ENCODE measurements at places on chromosomes 7 and 10. TPM values are rescaled to one million over a fixed set of nuclear protein-coding genes. Genes with fewer than 3 reads are reported as not detected.
A peak's percentile ranks its signal among the peaks of the same experiment; 100 is the strongest.

The TRIM50 gene
- total RNA-seq = 0.71 TPM

The IFIT1B gene
- not detected for total RNA-seq

The CHCHD3 gene
- total RNA-seq = 61.7 TPM

- H3K27me3 ChIP-seq = no peaks in the 10 kb centered on the region
- no peaks in the 10 kb centered on the region for H3K4me1 ChIP-seq
- H3K4me3 ChIP-seq = no peak overlapping the region
- DNase-seq = no peak
- H3K27ac ChIP-seq = no peak overlapping the region
Observed at GRCh38 chr10:37948210-37948609, 28.2 kb downstream of the ZNF25 start.

DNA sequence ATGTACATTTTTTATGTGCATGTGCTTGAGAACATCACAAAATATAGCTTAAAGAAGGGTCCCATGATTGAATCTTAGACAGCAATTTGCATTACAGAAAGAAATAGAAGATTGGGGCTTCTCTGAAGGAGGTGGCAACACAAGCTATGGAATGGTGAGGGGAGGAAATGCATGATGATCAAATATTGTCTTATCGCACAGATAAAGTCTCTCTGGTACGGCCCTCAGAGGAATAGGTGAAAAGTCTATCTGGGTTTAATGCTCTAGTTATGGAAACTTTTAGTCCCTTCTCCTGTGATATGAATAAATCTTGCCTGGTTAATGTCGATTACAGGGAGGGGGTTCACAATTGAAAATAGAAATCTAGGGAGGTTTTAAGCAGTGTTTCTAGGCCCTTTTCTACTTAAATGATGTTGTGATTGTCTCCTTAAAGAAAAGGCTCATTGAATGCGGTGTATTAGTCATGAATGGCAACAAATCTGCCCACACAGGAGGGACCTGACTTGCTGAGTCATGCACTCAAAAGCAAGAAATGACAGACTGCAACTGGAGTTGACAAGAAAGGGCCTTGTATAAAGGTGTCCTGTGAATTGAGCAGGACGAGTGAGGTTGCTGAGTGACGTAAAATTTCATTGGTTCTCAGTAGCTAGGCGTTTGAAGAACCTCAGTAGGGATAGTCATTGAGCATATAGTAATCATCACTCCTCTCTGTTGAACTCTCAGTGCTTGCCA, 133.4 kb upstream of the CSTF2T start:
- H3K27ac ChIP-seq = no peak overlapping the region
- H3K4me1 ChIP-seq = no peaks in the 10 kb centered on the region
- H3K36me3 ChIP-seq = no peaks in the 10 kb centered on the region
- no peak for DNase-seq
- no peaks in the 10 kb centered on the region for H3K27me3 ChIP-seq

The FKBP6 gene
- total RNA-seq = not detected

- no peaks in the 10 kb centered on the region for H3K36me3 ChIP-seq
- H3K27ac ChIP-seq = no peak overlapping the region
- no peak for DNase-seq
- H3K4me3 ChIP-seq = no peak overlapping the region
- no peaks in the 10 kb centered on the region for H3K27me3 ChIP-seq
Observed at GRCh38 chr7:41247143-41247865, 455.6 kb downstream of the INHBA start.

DNA sequence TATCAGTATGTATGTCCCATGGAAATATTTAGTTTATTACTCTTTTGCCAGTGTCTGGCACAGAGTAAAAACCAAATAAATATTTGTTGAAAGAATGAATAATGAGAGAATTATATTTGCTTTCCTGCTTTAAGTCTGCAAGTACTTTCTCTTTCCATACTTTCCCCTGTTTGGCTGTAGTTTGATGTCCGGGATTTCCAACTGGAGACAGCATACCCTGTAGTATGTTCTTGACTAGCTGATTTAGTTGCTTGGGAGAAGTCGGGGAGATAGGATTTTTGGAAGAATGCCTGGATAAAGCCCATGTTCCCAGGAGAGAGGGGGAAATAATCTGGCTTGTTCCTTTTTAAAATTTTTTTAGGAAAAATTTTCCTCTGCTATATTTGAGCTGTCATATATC, 516.1 kb downstream of the CCSER2 start:
- H3K36me3 ChIP-seq = no peaks in the 10 kb centered on the region
- no peak overlapping the region for H3K27ac ChIP-seq
- DNase-seq = no peak
- no peaks in the 10 kb centered on the region for H3K4me1 ChIP-seq
- H3K27me3 ChIP-seq = no peaks in the 10 kb centered on the region
- no peak overlapping the region for H3K4me3 ChIP-seq

DNA sequence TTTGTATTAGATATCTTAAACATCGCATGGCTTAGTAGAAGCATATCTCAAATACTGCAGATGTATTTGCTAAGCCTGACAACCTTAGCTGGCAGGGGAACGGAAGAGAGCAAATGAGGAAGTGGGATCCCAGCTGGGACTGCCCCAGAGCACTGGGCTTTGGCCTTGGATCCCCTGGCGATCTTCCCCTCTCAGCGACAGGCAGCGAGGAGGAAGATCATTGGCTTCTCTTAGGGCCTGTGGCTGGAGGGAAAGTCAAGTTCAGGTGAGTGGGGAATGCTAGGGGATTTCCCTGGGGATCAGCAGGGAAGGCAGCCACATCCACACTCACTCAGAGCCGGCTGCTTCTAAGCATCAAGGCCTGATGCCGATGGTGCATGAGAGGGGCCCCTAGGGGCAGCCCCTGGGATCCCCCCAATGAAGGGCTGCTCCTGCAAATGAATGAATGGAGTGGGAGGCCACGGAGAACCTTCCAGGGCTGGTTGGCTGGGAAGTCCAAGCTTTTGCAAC, 42.0 kb downstream of the LYZL2 start:
- peak; percentile 69 for DNase-seq
- H3K27ac ChIP-seq = no peak overlapping the region
- H3K4me1 ChIP-seq = peaks cover 7% of the 10 kb centered on the region
- no peak overlapping the region for H3K4me3 ChIP-seq
- no peaks in the 10 kb centered on the region for H3K27me3 ChIP-seq

The SPDYE11 gene
- not detected for total RNA-seq

The EPO gene
- not detected for total RNA-seq

DNA sequence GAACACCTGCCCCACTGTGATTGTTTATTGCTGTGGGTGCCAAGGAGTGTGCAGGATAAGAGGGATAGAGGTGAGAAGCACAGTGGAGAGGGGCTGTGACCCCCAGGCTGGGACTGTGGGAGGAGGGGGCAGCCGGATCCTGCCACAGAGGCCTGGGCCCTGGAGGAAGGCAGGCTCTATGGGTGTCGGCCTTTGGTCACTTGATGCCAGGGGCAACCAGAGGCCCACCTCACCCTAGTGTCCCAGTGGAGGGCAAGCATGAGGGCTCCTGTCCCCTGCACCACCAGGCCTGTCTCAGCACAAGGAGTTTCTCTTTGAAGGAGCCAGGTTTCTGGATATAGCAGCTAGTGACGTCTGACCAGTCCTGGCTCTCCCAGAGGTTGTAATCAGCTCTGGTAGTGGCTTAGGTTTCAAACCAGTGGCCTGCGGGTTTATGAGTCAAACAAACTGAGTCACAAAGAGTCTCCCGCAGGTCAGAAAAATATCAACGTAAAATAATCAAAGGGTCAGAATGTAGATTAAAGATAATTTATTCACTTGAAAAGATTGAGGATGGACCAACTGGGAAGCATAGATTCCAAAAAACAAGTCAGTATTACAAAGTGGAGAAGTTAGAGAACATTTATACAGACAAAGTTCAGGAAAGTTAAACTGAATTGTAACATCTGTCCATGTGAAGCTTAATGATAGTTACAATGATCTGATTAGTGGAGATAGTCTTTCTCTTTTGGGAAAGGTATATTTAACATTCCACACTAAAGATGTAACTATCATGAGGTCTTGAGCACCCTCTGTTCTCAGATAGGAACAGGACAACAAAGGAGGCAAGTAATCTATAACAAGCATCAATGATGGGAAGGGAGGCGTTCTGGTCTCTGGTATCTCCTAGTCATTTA, 37.2 kb upstream of the ZNF488 start:
- no peak overlapping the region for H3K27ac ChIP-seq
- H3K27me3 ChIP-seq = no peaks in the 10 kb centered on the region
- no peaks in the 10 kb centered on the region for H3K4me1 ChIP-seq
- H3K36me3 ChIP-seq = no peaks in the 10 kb centered on the region
- H3K4me3 ChIP-seq = no peak overlapping the region

DNA sequence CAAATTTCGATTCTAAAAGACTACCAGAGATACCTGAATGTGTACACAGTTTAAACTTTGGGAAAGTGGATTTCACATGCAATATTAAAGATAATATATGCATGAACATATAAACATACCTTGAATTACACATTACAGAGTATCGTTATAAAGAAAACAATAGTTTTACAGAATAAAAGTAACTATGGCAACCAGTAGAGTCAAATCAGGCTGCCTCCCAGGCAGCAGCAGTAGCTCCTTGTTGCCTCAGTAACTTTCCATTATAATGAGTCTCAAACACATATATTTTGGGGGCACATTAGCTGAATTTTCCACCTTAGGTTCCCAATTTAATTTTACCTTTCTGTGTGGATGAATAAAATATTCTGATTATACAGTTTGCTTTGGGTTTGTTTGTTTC, 164.4 kb upstream of the FEZF1 start:
- no peak overlapping the region for H3K4me3 ChIP-seq
- H3K27me3 ChIP-seq = no peaks in the 10 kb centered on the region
- no peaks in the 10 kb centered on the region for H3K4me1 ChIP-seq
- H3K36me3 ChIP-seq = no peaks in the 10 kb centered on the region
- DNase-seq = no peak

DNA sequence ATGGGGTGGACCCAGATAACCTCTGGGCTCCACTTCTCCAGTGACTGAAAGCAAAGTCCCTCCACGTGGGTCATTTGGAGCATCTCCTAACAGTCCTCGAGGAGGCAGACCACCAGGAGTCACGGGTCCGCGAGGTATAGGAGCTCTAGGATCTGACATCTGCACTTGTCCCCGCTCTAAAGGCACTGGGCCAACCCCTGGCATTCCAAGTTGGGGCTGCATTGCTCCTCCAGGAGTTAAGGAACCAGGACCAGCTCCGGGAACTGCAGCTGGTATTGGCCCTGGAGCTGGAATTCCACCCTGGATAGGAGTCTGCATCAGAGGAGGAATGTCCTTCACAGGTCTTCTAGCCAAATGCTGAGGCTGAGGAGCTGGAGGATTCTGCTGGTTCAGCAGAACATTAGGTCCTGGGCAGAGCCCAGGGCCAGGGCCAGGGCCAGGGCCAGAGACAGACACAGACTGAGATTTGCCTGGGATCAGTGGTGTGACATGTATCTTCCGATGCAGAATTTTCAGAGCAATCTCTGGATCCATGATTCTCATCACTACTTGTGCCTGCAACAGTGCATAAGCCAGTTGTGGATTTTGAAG, 827 bp downstream of the CSTF2T start:
- no peak for DNase-seq
- H3K4me3 ChIP-seq = peak overlapping the region; percentile 77
- peak overlapping the region; percentile 94 for H3K27ac ChIP-seq
- no peaks in the 10 kb centered on the region for H3K27me3 ChIP-seq

GRCh38 chr10:104324931-104325330, 13.3 kb downstream of the ITPRIP start:
- no peak overlapping the region for H3K4me3 ChIP-seq
- peaks cover 97% of the 10 kb centered on the region for H3K4me1 ChIP-seq
- H3K36me3 ChIP-seq = no peaks in the 10 kb centered on the region
- H3K27ac ChIP-seq = peak overlapping the region; percentile 99
- no peaks in the 10 kb centered on the region for H3K27me3 ChIP-seq

GRCh38 chr7:159078193-159078910, 66.3 kb downstream of the VIPR2 start:
- H3K27me3 ChIP-seq = no peaks in the 10 kb centered on the region
- DNase-seq = peak; percentile 4
- peaks cover 9% of the 10 kb centered on the region for H3K4me1 ChIP-seq
- no peak overlapping the region for H3K4me3 ChIP-seq
- no peaks in the 10 kb centered on the region for H3K36me3 ChIP-seq

DNA sequence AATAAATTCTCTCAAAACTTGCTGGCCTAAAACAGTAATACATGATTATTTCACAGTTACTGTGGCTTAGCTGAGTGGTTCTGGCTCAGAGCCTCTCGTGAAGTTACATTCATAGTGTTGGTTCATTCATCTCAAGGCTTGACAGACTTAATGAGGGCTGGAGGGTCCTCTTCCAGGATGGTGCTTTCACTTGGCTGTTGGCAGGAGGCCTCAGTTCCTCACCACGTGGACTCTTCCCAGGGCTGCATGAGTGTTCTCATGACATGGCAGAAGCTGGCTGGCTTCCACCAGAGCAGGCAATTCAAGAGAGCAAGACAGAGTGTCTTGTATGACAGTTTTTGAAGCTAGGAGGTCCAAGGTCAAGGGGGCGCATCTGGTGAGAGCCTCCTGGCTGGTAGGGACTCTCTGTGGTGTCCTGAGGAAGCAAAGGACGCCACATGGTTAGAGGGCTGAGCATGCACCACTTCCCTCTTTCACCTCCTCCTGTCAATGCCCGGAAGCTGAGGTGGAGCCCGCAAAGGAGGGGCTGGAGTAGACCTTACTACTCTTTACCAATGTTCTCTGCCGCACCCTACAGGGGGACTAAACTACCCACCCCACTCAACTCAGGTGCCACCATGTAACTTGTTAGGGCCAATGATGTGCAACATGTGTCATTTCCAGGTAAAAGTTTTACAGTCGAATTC, 58.2 kb upstream of the YAE1 start:
- no peak overlapping the region for H3K27ac ChIP-seq
- no peak for DNase-seq
- no peaks in the 10 kb centered on the region for H3K27me3 ChIP-seq
- no peak overlapping the region for H3K4me3 ChIP-seq
- no peaks in the 10 kb centered on the region for H3K36me3 ChIP-seq

DNA sequence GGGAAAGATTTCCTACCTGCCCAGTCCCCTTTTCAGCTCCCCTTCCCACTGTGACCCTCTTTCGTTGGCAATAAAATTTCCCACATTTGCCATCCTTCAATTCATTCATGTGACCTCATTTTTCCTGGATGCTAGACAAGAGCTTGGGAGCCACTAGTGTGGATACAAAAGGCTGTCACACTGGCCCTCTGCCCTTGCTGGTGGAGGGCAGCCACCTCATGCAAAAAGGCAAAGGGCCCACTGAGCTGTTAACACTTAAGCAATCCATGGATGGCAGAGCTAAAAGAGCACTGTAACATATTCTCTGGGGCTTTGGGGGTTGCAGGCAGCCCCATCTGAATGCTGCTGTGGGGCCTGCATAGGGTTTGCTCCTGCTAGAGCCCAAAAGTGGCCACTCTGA, 315.1 kb downstream of the NEBL start:
- DNase-seq = no peak
- no peaks in the 10 kb centered on the region for H3K4me1 ChIP-seq
- no peak overlapping the region for H3K4me3 ChIP-seq
- H3K27me3 ChIP-seq = no peaks in the 10 kb centered on the region
- no peaks in the 10 kb centered on the region for H3K36me3 ChIP-seq

The TBC1D12 gene
- total RNA-seq = 16.9 TPM

GRCh38 chr7:151198945-151199848, 11.1 kb downstream of the H2BK1 start:
- no peak overlapping the region for H3K27ac ChIP-seq
- no peak overlapping the region for H3K4me3 ChIP-seq
- H3K4me1 ChIP-seq = peaks cover 11% of the 10 kb centered on the region
- H3K27me3 ChIP-seq = no peaks in the 10 kb centered on the region
- no peaks in the 10 kb centered on the region for H3K36me3 ChIP-seq

GRCh38 chr10:3955955-3956617, 171.1 kb upstream of the KLF6 start:
- no peaks in the 10 kb centered on the region for H3K27me3 ChIP-seq
- no peaks in the 10 kb centered on the region for H3K4me1 ChIP-seq
- no peak overlapping the region for H3K27ac ChIP-seq
- H3K36me3 ChIP-seq = no peaks in the 10 kb centered on the region
- DNase-seq = no peak

All from sigmoid colon (tissue), 7 donors.